ENCODE measurements at places on chromosomes 13 and 19.
A peak's percentile ranks its signal among the peaks of the same experiment; 100 is the strongest.

DNA sequence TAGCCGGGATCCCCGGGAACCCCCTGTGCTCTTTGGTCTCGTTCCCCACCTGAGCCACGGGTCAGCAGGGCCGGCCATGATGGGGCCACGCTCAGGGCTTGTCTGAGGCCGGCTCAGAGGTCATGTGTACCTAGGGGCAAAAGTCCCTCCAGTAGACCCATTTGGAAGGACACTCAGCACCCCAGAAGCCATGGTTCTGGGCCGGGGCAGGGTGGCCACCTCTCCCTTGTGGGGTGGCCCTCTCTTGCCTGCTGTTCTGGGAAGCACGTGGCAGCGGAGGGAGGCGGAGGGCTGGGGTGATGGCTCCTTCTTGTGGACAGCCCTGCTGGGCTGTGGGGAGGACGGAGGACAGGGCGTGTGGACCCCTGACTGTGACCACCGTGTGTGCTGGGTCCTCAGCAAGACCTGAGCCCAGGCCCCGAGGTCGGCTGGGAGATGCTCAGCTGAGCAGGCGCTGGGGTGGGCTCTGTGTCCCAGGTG is 6.4 kb upstream of the PEAK3 start:
- peak; percentile 59 for DNase-seq

DNA sequence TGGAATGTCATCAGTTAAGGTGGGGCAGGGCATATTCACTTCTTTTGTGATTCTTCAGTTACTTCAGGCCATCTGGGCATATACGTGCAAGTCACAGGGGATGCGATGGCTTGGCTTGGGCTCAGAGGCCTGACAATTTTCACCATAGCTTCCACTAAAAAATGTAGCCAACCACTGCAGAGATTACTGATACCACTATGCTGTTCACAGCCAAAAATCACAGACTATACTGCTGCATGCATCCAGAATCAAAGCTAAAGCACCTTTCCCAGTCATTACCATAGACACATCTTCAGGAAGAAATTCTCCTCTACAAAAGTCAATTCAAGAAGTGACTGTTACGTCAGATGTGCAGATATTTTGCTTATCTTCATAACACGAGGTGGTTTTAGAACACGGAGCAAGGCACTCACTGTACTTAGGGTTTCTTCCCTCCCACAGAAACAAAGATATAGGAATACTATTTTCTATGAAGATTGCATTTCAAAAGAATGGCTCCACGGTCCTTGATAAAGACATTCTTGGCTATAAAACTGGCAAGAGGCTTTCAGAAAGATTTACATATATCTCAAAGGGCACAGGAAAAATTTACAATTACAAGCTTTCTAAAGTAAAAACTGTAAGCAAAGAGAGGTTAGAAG is 1556.6 kb upstream of the PRR20A start:
- DNase-seq: no peak

GRCh38 chr19:46186717-46187101 is 38.7 kb downstream of the IGFL2 start:
- no peak for DNase-seq

DNA sequence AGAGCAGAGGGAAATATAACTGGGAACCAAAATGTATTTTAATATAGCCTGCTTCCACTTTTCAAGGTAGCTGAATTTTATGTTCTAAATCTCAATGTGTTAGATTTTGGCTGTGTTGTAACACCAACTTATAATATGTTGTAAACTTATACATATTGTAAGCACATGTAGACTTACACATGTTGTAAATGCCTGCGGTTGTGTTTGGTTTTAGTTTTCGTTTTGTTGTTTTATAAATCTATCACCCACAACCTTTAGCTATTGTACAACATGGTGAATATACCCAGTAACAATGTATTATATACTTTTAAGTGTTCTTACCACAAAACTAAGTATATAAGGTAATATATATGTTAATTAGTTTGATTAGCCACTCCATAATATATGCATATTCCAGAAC is 15.6 kb downstream of the KCTD4 start:
- DNase-seq: no peak

- no peak for DNase-seq
These were observed 36.6 kb upstream of the IL17D start for GRCh38 chr13:20666948-20667347.

DNA sequence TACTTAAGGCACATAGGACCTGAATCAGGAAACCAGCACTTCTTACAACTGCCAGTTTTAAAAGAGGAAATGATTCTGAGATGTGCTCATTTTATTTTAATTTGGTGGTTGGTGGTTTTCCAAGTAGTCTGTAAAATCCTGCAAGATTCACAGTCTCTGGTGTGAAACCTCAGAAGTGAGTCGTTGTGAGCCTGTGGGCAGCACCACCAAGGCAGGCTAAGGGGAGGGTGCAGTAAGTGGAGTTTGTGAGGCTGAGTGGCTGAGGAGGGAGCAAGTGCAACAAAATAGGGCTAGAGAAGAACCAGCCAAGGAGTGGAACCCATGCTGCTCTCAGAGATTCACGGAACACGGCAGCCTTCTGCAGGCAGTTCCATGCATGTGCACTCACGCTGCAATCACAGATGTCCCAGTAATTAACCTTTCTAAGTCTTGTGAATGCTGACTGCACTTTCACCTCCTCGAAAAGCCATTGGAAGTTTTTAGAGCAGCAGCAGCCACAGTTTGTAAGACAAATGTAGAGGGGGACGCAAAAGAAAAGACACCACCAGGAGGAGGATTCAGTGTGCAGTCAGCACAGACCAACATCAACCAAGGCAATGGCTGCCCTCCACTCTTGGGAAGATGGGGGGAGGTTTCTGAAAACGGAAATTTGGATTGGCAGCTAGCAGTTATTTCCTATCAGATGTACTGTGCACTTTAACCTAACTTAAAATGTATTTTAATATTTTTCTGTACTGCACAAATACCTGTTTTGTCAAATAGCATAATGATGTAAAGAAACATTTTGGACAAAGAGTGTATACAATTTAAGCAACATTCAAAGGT is 44.9 kb downstream of the ESD start:
- DNase-seq: no peak

GRCh38 chr13:96581741-96582140 is 412.5 kb downstream of the OXGR1 start:
- no peak for DNase-seq

DNA sequence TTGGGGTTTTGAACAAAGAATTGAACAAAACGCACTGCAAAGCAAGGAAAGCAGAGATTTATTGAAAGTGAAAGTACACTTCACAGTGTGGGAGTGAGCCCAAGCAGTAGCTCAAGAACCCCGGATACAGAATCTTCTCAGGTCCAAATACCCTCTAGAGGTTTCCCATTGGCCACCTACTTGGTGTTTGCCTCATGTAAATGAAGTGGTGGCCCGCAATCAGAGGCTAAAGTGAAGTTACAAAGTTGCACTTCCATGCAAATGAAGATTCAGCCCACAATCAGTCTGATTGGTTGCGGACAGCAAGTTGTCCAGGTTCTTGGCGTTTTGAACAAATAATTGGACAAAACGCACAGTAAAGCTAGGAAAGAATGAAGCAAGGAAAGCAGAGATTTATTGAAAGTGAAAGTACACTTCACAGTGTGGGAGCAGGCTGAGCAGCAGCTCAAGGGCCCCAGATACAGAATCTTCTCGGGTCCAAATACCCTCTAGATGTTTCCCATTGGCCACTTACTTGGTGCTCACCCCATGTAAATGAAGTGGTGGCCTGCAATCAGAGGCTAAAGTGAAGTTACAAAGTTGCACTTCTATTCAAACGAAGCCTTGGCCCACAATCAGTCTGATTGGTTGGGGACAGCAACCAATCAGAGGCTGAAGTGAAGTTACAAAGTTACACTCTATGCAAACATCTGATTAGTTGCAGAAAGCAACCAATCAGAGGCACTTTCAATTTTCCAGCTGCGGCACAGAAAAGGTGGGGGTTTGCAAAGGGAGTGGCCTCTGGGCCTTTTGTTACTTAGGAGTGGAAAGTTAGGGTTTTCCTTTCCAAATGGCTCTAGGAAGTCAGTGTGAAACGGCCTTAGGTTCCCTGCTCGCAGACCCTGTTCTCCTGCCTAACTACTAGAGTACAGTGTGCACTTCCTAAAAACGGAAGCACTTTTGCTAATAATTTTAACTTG is 4.8 kb upstream of the TM9SF2 start:
- DNase-seq: no peak

GRCh38 chr13:91086936-91087716 is 260.4 kb upstream of the MIR17HG start:
- DNase-seq: no peak

GRCh38 chr19:36013280-36014011 is 567 bp downstream of the ALKBH6 start:
- DNase-seq: no peak

GRCh38 chr13:113545455-113545930 is 39.1 kb upstream of the TFDP1 start:
- DNase-seq: no peak

DNA sequence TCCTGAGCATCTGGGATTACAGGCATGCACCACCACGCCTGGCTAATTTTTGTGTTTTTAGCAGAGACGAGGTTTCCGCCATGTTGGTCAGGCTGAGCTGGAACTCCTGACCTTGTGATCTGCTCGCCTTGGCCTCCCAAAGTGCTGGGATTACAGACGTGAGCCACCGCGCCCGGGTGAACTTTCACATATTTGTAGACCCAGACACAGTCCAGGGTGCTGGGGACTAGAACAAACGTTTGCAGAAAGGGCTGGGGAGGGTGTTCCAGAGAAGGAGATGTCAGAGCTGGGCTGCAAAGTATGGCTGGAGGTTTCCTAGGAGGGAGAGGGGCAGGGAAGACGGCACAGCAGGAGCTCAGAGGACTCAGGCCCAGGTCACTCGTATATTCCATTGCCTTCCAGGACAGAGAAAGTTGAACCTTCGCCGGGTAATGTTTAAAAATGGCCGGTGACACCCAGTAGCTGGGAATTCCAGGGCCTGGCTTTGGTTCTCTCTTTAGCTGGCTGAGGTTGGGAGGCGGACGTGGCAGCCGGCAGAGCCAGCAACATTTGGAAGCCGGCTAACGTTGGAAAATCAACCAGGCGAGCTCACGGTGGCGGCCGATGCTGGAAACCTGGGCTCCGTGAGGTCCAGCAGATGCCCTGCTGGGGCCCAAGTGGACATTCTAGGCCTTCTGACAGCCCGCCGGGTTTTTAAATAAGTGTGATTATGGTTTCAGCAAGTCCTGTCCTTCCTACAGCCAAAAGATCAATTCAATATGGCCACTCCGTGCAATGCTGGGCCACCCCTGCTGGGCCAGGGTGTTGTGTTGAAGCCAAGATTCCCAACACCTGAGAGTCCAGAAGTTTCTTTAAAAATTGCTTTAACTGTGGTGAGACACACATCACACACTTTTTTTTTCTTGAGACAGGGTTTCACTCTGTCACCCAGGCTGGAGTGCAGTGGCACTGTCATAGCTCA is 41.5 kb downstream of the NFIC start:
- DNase-seq: no peak

DNA sequence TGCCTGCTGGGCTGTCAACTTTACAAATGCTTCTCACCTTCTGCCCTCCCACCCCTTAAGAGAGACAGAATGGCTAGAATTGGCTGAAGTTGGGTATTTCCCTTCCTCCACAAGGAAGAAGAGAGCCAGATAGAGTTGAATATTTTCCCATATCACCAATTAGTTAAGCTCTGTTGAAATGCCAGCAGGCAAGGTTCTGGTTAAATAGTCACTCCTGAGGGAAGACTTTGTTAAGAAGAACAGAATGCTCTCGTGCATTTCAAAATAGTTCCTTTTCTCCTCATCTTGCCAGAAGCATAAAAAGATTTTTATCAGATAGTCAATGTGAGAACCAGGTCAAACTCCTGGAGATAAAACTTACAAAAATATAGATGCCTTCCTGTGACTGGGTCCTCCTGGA is 2857.0 kb upstream of the PCDH20 start:
- no peak for DNase-seq

DNA sequence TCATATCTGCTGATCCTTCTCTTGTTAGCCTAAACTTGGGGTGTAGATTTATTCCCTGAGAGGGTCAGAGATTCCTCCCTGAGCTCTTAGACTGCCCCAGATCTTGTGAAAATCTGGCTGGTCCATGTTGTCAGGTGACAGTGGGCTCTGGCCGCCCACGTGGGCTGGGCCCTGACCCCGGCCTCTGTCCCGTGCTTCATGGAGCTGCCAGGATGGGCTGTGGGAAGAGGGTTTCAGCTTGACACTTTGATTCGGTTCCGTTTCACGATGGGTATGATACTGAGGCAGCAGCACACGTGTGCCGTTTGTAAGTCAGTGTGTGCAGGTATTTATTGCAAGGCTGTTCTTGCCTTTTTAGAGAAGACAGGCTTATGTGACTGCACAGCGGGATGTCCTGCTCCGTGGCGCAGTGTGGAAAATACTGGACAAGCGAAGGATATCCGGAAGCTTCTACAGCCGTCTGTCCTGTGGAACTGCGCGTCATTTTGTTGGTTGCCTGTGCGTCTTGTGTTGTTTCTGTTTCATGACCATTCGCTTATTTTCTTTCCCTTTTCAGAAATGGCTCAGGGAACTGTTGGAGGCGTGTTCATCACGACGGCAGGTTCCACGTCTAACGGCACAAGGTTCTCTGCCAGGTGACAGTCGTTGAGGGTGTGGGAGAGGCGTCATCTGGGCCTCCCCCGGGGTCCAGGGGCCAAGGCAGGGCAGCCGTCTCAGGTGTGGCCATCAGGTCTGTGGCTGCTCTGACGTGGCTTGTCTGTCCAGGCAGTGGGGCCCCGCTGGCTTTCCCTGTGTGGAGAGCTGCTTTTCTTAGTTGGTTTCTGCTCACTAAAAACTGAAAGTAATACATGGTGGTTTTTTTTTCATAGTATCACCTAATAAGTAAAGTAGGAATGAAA is 20.5 kb downstream of the ATP4B start:
- no peak for DNase-seq

Measured in NCI-H1105 treated with DMSO at 0.1 percent for 48 hours (cell line).